ENCODE measurements at places on chromosomes 3 and 15. TPM values are rescaled to one million over a fixed set of nuclear protein-coding genes. Genes with fewer than 3 reads are reported as not detected.

The BNC1 gene
- polyA plus RNA-seq = 0.22 TPM

DNA sequence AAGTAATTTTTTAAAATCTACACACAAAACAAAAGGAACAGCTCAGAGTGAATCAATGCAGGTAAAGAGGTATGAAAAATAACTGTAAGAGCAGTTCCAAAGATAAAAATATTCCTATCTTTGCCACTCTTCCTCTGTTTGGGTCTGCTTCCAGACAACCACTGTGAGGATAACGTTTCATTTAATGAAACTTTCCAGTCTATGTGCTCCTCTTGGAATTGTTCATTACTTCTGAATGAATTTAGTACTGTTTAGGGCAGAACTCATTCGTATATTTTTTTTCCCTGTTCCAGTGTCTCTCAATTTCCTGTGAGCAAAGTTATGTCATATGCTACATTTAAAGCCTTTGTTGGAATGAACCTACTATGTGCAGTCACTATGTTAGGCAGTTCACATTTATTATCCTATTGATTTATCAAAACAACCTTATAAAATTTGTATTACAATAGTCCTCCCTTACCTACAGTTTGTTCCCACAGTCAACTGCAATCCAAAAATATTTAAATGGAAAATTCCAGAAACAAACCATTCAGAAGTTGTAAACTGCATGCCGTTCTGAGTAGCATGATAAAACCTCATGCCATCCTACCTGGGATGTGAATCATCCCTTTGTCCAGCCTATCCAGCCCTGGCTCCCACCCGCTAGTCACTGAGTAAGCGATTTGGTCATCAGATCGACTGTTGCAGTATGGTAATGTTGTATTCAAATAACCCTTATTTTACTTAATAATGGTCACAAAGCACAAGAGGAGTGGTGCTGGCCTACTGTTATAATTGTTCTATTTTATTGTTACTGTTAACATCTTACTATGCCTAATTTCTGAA is 98.1 kb downstream of the TMCC1 start:
- no peak for DNase-seq

- no peak for DNase-seq
Measured at GRCh38 chr3:4751502-4752101, 227.6 kb upstream of the BHLHE40 start.

DNA sequence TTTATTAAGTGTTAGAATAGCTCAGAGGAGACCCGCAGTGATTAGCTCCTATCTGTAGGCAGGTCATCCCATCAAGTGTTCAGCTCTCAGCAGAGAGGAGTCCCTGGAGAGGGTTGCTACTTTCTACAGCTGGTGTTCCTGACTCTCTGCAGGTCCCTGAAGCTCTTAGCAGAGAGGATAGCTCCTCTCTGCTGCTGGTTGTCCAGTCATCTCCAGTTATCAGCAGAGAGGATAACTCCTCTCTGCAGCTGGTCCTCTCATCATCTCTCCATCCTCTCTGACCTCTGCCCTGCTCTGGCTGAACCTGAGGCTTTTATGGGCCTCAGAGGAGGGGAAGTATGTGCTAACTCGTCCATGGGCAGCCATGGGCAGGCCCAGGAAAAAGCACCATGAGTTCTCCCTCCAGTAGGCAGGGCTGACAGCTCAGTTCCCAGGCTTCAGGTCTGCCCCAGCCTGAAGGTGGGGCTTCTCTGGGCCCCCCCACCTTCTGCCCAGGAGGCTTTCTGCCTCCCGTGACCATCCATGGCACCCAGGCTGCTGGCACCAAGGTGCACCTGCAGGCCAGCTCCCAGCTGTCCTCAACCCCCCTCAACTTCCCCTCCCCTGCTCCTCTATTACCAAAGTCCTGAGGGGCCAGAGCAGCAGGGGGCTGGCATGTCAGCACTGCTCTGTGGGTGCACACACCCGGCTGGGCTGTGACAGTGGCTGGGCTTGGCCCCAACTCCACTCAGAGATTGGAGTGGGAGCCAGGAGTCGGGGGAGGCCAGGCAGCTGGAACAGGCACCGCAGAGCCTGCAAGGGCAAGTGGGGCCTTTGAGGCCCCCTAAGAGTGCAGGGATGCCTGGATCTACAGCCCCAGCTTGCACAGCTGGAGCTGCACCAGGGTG is 98.9 kb upstream of the FRMD4B start:
- no peak for DNase-seq

- DNase-seq = no peak
Measured at GRCh38 chr15:61309031-61309511, 80.0 kb upstream of the RORA start.

DNA sequence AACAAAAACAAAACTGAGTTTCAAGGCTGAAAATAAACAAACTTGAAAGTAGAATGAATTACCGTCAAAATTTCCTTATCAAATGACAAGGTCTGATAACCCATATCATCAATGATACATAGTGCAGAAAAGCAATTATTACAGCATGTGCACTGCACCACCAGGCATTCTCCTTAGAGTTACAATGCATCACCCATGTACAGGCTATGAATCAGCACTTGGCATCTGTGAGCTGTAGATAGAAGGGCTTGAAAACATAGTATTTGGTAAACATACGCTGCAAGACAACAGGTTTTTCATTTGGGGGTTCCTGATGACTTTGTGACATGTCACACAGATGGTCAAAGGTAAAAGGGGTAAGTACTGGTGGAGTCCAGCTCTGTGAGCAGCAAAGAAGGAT is 265.1 kb downstream of the CTNNB1 start:
- no peak for DNase-seq

The NKIRAS1 gene
- polyA plus RNA-seq = 16.6 TPM

DNA sequence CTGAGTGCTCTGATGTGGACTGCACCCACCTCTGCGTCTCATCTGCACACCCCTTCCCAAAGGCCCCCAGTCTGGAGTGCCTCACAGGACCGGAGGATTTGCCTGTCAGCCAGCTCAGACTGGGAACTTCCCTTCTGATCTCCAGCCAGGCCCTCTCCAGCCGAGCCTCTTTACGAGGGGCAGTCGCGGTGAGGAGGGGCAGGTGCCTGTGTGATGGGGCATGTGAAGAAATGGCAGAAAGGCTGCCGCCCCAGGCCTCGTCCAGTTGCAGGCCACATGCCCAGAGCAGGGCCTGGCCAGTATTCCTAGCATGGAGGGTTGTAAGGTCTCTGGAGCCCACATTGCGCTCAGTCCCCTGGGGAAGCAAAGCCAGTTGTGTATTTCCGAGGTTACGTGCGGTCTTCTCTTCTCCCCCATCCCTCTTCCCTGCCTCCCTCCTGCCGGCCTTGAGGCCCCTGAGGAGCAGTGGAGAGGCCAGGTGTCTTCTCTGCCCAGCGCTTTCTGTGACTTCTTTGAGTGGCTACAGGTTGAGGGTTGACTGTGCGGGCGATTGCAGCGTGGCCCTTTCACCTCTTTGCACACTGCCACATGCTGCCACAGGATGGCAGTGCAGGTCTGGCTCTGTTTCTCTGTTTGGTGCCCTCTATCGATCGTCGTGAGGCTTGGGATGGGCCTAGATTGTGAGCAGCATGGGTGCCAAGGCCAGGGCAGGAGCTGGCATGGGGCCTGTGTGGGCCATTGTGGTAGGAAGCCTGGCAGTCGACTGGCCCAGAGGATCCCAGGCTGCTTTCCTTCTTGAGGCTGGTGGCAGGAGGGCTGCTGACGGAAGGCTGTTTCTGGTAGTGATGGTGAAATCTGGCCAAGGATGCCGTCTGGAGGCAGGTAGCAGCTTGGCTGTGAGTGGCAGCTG is 5.3 kb downstream of the CLK3 start:
- no peak for DNase-seq

- no peak for DNase-seq
Measured at GRCh38 chr15:87633525-87633924, 623.0 kb downstream of the NTRK3 start.

DNA sequence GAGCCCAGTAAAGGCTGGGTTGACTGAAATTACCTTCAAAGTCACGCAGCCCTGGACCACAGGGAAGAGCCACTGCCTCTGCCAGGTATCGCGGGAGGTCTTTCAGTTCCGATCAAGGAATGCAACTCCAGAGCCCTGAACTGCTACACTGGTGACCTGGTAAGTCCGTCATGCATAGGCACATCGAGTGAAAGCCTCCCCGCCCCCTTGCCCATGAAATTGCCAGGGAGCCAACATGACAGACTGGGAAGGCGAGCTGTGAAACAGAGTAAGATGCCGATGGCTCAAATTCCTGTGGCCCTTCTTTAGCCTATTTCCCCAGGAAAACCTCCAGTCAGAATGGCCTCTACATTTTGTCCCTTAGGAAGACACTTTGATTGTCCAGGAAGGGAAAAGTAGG is 2.3 kb upstream of the GP5 start:
- DNase-seq = no peak

DNA sequence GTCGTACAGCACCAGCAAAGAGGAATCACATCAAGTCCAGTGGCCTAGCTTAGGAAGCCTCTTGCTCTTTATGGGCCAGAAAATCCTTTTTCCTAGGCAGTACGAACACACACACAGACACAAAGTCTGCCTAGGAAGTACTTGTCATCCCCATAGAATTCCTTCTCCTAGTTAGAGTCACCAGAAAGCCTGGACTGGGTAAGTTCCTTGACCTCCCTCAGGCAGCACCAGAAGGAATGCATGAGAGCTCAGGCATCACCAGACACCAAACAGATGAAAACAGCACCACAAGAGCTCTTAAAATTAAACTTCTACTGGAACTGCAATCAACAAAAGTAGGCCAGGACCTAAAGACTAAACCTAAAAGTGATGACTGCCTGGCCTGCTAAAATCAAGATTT is 192.9 kb upstream of the CCDC54 start:
- DNase-seq = no peak

GRCh38 chr3:73813692-73814292 is 189.1 kb upstream of the PDZRN3 start:
- DNase-seq = no peak

The AP3B2 gene
- polyA plus RNA-seq = 5.1 TPM

The CFAP92 gene
- 1.5 TPM for polyA plus RNA-seq

GRCh38 chr3:33956206-33956605 is 157.8 kb downstream of the PDCD6IP start:
- no peak for DNase-seq

DNA sequence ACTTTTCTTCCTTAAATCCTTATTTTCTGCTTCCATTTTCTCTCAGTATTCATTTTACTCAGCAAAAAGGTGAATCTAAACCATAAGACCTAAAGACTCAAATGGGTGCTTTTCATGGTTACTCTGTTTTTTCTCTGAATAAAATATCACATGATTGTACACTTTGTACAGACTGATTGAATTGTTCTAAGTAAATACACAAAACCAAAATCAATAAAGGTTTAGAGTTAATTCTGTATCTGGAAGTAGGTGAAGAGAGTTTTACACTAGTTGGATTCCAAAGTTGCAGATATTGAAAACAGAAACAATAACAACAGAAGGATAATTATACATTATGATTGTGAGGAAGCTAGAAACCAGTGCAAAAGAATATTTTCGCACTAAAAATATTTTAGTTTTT is 546.2 kb downstream of the TUSC7 start:
- DNase-seq = no peak

The C15orf62 gene
- polyA plus RNA-seq = 2.4 TPM

The ASB14 gene
- polyA plus RNA-seq = 0.77 TPM

The ISL2 gene
- polyA plus RNA-seq = not detected

The TIMP4 gene
- polyA plus RNA-seq = 1.1 TPM

- DNase-seq = no peak
Measured at GRCh38 chr3:133941415-133941821, 45.7 kb upstream of the RAB6B start.
